ENCODE measurements at places on chromosomes 2 and 18. TPM values are rescaled to one million over a fixed set of nuclear protein-coding genes. Genes with fewer than 3 reads are reported as not detected.

ABCG8 gene
- total RNA-seq, result not detected

CDCA7 gene
- 91.7 TPM for total RNA-seq

DNA sequence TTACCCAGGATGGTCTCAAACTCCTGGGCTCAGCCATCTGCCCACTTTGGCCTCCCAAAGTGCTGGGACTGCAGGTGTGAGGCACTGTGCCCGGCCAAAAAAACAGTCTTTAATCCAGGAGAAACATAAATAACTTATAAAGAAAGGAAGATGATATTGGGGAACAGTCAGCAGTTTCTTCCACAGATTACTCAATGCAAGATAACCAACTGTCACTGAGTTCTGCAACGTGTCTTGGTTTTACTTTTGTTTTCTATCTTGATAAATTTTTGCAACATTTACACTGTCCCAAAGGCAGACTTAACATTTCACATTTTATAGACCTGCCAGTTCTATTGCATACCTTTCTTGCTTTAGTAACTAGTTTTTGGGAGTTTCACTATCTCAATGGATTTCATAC is 71.1 kb downstream of the ANKRD44 start:
- DNase-seq, result no peak

- DNase-seq, result no peak
Observed at GRCh38 chr2:62186156-62186905, 9.6 kb upstream of the B3GNT2 start.

GRCh38 chr18:58187674-58188073 is 143.6 kb downstream of the NEDD4L start:
- no peak for DNase-seq

DNA sequence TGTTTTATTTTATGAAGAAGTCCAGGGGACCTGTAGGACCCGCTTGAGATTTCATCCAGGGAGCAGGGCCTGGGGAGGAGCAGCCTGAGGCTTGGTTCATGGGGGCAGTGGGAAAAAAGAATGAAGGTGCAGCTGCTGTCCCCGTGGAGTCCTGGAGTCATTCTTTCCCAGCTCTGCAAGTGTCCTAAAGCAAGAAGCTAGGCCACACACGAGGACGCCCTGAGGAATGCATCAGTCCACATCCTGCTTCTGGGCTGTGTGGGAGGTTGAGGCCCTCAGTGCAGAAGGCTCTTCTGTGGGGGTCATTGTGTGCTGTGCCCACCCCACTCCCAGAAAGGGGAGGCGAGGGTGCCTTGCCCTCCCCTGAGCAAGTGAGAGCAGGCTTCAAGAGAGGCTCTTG is 179.9 kb upstream of the HS6ST1 start:
- DNase-seq, result no peak

HRH4 gene
- not detected for total RNA-seq

DNA sequence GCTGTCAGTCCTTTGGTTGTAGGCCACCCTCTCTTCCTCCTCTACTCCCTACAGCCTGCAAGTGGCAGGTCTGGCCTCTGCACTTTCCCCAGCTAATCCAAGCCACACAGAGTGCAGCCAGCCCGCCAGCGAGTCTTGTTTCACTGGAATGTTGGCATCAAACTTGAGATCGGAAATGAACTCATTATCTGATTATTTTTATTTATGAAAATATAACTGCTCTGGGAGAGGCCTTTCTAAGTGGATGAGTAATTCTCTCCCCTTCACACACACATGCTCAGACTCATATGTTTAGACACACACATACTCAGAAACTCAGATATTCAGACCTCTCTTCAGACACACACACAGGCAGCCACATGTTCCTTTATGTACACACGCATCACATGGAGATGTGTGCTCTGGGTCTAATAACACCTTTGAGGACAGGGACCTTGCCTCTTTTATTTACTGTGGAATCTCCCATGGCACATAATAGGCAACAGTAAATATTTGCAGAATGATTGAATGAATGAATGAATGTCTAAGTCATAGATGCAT is 151.3 kb downstream of the ZFP36L2 start:
- DNase-seq, result no peak

- DNase-seq, result no peak
Observed at GRCh38 chr2:109409321-109410038, 204.3 kb downstream of the SEPTIN10 start.

- no peak for DNase-seq
Observed at GRCh38 chr2:48306409-48307284, 223.3 kb upstream of the STON1 start.

DNA sequence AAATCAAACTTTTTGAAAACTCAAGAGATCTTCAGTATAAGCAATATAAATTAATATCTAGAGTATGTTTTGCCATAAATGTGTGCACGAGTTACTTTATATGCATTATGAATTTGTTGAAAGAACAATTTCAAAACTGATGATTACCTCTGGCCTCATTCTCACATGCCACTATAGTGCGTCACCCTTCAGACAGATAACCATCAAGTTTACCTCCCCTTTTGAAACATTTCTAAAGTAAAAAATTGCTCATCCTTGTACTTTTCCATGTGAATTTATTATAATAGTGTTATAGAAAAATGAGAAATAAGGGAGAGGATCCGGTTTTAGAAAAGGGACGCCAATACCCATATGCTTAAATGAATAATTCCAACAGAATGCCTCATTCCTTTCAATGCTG is 38.3 kb downstream of the ZEB2 start:
- no peak for DNase-seq

- no peak for DNase-seq
Observed at GRCh38 chr18:45650321-45650720, 35.0 kb downstream of the SLC14A2 start.

- no peak for DNase-seq
Observed at GRCh38 chr2:4831751-4832150, 860.4 kb upstream of the SOX11 start.

- DNase-seq, result no peak
Observed at GRCh38 chr18:50232419-50232818, 33.9 kb downstream of the CFAP53 start.

GRCh38 chr2:108396845-108397244 is 19.1 kb downstream of the SULT1C4 start:
- DNase-seq, result peak; percentile 47

- no peak for DNase-seq
Observed at GRCh38 chr18:13565228-13565627, 161.1 kb downstream of the FAM210A start.

DNA sequence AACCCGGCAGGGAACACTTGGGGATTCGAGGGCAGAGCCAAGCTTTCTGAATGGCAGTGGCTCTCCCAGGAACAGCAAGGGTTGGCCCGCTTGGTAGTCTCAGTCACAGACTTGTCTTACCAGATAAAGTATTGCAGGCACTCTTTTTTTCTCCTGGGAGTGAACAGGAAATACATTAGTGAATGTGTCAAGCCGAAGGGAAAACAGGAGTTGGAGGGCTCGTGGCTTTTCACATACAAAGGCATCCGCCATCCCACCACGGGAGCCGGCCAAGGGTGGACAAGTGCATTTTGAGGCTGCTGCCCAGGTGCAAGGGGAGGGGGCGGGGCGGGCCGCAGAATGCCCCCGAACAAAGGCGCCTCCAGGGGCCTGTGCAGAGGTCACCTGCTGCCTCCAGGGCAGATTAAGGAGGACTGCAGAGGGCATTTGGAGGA is 163.3 kb upstream of the SIX3 start:
- no peak for DNase-seq

- DNase-seq, result no peak
Observed at GRCh38 chr2:233210843-233211547, 40.5 kb upstream of the ATG16L1 start.

DNA sequence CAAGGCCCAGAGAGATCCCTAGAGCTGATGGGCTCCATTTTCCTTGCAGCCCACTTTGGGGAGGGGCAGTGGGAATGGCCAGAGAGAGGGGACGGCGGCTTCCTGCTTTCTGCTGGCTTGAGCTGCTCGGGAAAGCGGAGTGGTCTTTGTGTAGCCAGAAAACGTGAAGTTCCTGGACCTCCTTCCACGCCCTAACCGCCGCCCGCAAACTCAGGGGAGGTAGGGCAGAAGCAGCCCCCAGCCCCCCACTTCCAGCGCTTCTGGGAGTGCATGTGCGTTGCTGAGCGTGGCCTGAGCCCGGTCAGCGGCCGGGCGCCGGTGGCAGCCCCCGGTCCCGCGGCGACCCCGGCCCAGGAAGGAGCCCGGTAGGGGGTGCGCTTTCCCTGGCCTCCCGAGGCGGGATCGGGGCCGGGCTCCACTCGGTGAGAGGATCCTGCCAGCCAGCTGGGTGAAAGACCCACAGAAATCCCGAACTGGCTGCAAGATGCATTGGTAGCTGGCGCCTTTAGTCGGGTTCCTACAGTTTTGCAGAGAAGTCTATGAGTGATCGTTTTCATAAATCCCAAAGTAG is 25.3 kb upstream of the BOD1L2 start:
- no peak for DNase-seq

ADD2 gene
- total RNA-seq, result 24.5 TPM

DNA sequence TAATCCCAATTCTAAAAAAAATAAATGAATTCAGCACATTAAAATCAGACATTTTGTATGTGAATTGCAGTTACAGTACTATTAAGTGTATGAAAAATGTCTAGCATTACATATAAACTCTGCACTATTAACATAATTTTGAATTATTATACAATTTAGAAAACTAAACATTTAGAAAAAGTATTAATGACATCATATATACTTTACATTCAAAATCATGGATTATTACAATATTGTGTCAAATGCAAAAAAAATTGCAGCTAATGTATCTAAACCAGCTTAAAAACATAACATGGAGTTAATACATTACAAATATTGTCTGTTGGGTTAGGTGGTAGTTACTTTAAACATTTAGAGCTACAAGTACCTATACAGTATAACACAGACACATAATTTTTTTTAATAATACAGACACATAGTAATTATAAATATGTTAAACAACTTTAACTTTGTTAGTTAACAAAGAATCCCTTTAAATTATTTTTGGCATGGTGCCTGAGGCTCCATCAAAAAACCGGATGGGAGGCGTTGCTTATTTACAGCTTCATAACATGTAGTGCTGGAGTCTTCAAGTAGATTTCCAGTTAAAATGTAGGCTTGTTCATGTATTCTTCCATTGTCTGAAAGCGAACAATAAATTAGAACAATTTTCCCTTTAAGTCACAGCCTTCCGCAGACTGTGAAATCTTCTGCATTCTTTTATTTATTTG is 79.1 kb downstream of the AP1S3 start:
- no peak for DNase-seq

DNA sequence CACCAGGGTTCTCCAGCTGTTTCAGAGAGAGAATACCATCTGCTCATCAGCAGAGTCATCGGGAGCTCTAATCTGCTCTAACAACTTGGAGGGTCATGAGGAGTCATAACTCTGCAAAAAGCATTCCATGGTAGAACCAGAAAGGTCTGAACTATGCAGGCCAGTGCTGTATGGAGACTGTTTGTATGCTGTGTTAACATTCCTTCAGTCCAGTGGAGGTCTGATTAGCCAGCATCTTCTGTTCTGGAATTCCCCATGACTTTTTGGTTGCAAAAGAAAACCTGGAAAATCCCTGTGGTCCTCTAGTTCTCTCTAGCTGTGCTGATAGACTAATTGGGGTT is 9.4 kb upstream of the ITGB6 start:
- no peak for DNase-seq

- peak; percentile 31 for DNase-seq
Observed at GRCh38 chr2:202965810-202966460, 48.7 kb upstream of the NBEAL1 start.

DNA sequence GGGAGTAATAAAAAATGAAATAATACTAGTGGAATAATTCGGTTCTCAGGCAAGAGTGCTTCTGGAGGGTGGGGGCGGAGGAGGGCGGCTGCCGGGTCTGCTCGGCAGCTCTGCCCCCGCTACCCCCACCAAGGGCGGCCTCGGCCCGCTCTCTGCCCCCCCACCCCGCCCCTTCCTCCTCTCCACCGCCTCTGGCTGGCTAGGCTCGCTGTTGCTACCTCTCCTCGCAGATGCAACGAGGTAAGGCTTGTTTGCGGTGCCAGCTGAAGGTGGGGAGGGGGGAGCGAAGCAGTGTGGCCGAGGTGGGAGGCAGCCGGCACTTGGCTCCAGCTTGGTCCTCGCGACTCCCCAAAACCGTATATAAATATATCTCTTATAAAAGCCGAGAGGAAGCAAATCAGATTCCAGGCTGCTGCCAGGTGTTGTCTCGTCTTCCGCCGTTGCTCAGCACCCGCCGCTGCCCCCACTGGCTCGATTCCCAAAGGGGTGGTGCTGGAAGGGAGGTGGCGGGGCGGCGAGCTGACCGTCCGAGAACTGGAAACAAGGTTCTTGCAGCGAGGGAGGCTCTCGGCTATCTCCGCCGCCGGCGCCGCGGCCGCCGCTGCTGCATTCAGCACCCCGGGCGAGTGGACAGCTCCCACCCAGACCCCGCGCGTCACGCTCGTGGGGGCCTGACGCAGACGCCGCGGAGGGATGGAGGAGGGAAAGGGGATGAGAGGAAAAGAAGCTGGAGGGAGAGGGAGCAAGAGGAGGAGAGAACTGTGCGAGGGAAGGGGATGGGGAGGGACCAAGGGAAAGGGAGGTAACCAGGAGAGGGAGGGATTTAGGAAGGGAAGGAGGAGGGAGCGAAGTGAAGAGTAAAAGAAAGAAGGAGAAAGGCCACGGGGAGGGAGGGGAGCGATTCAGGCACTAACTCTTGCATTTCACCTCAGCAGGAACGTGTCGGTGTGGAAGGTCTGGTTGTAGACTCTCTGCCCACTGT is at the start of gene MARCHF4:
Gene MARCHF4 (minus strand): TSS at position 763 of the 982 bp plus-strand sequence. CDS start 2,223 bp downstream, outside the sequence.
- DNase-seq, result peak; percentile 65

GRCh38 chr18:24456549-24456948 is 3.9 kb upstream of the HRH4 start:
- no peak for DNase-seq

GRCh38 chr18:12423393-12423792 is 15.7 kb downstream of the PRELID3A start:
- DNase-seq, result no peak

- peak; percentile 48 for DNase-seq
Observed at GRCh38 chr2:86368161-86368824, 30.9 kb upstream of the REEP1 start.

GRCh38 chr2:203681978-203682377 is 24.5 kb upstream of the CD28 start:
- DNase-seq, result peak; percentile 24
